Caudate nucleus (tissue), 63 donors: ENCODE measurements at places on chromosomes 7 and 10.

DNA sequence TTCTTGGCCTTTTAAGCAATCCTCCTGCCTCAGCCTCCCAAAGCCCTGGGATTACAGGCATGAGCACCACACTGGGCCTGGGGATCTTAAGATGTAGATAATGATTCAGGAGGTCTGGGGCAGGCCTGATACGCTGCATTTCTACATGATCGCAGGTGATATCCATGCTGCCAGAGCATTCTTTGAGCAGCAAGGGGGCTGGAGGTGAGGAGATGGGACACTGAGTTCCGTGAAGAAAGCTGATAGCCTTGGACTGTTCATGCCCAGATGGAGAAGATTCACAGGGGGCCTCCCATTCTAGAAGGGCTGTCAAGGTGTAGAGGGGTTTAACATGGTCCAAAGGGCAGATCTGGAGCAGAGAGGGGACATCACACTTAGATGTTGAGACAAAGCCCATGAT, 480.3 kb downstream of the RPS24 start:
- no peak for DNase-seq

DNA sequence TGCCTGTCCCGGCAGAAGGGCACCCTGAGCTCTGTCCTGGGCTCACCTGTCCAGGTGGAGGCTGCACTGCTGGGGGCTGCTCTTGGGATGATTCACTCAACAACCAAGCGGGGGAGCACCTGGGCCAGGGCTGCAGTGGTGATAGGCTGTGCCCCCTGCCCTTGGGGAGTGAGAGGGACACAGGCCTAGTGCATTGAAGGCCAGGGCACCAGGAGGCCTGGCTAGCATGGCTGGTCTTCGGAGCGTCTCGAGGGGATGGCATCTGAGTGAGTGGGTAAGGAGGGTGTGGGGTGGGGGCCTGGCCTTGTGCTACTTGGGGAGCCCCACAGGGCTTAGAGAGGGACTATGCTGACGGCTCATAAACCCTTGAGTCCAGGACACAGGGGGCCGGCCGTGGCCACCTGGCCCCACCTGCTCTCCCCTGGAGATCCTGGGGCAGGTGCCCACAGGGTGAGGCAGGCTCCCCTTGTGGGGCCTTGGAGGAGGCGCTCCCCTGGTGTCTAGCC, 3.1 kb downstream of the PWWP2B start:
- no peak for DNase-seq

- DNase-seq: no peak
Observed at GRCh38 chr10:97018251-97019212, 167.2 kb downstream of the SLIT1 start.

- no peak for DNase-seq
Observed at GRCh38 chr10:45532480-45532879, 140.1 kb downstream of the ZFAND4 start.

- peak; percentile 92 for DNase-seq
Observed at GRCh38 chr7:99504603-99505323, at the start of gene ZKSCAN5. ZKSCAN5 (plus strand) TSS chr7:99504662; CDS start chr7:99506045, 1,383 bp downstream.
